Stimulated activated CD8-positive, alpha-beta memory T cell treated with anti-CD3 and anti-CD28 coated beads, Interleukin-7, amount 100 ng/mL, for 1 hour (primary cell): ENCODE measurements at places on chromosomes 4 and X.
A peak's percentile ranks its signal among the peaks of the same experiment; 100 is the strongest.

DNA sequence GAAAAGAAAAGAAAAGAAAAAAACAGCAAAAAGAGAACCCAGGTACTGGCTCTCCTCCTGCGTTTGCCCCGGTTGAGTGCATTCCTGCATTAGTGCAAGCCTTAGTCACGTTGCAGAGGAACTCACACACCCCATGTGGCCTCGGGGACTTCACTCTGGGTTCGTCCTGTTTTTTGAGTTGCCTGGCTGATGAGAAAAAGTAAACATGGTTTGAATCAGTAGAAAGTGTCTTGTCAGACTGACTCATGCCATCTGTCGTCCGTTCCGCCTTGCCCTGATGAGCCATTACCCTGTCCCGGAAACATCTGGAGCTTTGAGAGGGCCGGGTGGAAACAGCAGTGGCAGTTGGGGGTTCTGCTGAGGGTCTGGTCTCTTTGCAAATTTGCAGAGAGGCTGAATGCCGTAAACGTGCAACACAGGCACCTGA, 16.3 kb downstream of the CD99 start:
- DNase-seq = peak; percentile 29

DNA sequence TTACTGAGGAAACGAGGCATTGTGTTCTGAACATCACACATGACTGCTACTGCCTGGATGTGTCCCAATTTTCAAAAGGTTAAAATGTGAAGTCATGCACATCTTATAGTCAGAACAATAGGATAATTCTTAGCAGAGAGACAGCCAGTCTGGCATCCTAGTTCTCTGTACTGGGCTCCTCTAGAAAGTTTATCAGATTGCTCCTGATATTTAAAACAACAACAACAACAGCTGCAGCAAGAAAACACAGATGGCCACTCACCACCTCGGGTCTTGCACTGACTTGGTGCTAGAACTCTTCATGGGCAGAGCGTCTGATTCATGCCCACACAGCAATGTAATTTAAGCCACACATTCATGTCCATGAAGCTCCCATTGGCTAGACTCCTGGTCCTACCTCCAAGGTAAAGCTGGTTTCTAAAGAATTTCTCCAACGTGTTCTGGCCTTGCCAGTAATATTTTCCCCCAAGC, 33.3 kb upstream of the SLC2A9 start:
- DNase-seq = no peak

DNA sequence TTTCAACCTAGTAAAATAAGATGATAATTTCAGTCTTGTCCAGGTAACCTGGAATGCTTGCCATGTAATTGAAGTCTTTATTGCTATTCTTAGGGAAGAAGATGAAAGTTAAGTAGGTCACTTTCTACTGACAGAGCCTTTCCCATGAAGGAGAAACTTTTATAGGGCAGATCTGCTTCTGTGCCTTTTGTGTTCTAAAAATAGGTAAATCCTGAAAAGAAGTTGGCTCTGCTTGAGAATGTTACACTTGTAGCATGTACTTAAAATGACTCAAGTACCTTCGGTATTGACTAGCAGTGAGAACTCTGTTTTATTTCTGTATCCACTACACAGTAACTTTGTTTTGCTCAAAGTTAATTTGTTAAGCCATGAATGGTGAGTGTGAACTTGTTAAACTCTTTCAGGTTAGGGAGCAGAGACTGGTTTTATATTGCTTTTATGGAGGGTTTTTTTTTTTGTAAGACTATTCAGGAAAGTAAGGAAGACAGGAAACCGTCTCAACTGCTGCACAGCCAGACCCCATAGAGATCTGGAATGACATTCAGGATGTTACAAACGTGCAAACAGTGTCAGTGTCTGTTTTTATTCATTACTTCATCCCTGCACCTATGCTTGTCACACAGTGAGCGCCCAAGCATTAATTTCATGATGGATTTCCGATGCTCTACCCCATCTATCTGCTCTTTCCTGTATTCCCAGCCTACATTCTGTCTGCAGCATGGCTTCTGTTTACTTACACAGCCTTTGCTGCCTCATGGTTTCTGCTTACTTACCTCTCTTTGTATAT, 53.0 kb downstream of the SEPTIN11 start:
- no peak for DNase-seq

DNA sequence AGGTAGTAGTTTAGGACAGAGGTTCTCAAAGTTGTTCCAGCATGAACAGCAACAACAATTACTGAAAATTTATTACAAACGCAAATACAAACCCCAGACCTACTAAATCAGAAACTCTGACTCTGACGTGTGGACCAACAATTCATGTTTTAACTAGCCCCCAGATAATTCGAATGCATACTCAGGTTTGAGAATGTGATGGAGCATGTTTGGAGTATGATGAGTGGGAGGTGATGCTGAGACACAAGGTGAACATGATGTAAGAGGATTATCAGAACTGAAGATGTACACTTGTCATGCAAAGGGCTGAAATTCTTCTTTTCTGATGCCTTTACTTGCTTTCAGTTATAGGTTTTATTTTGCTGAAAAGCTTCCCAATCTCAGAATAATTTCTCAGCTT, 323.0 kb downstream of the INPP4B start:
- no peak for DNase-seq

GRCh38 chrX:15107367-15107988, 162.4 kb downstream of the ASB9 start:
- no peak for DNase-seq

DNA sequence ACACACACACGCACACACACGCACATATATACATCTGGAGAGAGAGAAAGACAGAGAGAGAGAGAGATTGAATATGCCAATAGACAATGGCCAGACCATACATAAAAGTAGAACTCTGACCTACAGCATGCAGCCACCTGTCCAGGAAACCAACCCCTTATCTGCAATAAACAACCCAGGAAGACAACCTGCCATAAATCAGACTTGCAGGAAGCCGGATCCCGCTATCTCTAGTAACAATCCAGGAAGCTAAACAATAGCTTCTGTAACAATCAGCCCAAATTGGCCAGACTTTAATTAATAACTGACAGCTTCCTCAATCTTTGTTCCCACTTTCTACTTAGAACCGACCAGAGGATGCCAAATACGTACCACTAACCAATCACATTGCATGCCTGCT, 173.2 kb downstream of the LDB2 start:
- no peak for DNase-seq

DNA sequence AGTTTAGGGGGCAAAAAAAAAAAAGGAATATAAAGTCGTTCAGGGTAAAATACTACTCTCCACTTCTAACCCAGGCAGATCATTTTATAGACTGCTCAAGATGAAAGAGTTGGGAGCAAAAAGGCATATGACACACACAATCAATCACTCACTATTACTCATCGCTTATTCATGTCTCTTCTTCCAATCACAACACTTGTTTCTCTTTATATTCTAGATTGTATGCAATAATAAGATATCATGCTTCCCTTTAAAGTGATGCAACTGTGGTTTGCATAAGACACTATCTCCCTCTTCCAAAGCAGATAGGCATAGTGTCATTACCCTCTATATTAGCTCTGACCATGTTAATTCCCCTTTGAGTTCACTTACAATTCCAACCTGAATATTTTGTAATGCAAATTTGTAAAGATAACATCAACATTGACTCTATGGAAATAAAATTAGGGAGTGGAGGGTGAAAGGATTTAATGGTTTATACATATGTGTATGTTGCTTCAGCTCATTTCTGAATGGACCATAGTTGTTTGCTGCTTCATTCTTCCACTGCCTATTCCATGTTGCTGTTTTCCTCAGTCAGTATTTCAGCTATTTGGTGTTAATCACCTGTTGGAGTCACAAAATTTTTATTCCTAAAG, 154.9 kb upstream of the EPHA5 start:
- DNase-seq = no peak

GRCh38 chrX:101349193-101349562, 636 bp upstream of the TIMM8A start:
- DNase-seq = no peak

GRCh38 chr4:40672528-40673522, 43.2 kb upstream of the RBM47 start:
- no peak for DNase-seq

GRCh38 chrX:41449131-41449530, 2.0 kb downstream of the NYX start:
- DNase-seq = no peak

DNA sequence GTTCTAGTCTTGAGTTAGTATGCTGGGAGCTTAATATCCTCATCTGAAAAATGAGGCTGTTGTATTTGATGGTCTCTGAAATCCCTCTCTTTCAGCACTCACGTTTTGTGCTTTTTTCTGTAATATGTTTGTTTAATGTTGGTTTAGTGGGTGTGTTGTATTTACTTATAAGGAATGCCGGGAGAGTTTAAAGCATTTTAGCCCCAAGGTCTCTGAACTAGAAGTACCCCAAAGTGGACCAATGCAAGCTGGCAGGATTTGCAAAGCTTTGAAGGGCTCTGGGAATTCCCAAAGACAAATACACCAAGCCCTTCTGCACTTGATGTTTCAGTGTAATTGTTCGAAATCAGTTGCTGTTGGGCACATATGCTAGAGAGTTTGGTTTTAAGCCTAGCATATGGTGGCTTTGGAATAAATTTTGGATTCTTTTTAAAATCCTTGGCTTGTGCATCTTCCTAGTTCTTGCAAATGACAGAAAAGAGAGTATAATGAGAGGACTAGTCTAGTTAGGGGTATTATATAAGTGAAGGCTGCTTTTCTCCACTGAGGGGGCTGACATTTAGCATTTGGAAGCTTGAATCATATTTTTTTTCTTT, 371.4 kb upstream of the BOD1L1 start:
- no peak for DNase-seq

DNA sequence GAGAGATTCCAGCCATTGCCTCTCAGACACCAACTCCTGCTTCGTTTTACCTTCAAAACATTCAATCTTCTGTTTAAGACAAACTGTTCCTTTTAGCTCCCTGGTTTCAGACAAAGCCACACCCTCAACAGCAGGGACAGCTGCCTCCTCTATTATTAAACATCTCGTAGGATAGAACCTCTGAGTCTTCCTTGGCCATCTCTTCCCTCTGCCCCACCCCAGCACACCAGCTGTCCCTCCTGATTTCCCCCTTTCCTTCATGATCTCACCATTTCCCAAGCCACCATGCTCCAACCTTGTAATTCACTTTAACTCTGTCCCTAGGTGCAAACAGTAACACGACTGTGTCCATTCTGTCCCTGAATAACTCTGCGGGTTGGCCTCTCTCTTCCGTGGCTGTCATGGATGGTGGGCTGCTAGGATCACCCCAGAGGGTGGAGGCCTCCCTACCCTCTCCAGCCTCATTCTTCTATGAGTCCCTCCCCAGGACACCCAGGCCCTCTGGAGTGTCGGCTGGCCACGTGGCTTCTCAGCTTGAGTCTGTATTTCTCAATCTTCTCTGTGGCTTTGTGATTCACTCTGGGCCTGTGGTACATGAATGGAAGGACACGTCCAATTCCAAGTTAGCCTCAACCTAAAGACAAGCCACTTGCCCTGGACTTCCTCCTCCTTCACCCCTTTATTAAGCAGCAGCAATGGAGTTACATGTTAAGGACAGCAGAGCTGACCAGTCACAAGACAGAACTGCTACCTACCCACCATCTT, 349.9 kb downstream of the FBXW7 start:
- DNase-seq = no peak

- no peak for DNase-seq
Observed at GRCh38 chr4:120922381-120923206, at the start of gene PRDM5. PRDM5 (minus strand) TSS chr4:120922726; CDS start chr4:120922608, 118 bp downstream.

DNA sequence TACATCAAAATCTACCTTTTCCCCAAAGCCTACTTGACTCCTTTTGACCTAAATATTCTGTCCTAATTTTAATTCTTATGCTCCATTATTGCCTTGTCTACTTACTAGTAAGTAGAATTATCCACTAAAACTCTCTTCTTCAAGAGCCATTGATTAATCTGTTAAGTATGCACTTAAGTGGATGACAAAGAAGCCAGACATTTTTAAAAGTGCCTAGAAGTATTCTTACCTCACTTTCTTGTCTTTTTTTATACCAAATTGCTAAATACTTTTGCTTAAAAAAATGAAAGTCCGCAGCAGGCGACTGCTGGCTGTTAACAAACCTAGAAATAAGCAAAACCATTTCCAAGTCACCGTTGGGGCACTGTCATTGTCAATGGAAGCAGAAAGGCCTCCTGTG, 20.1 kb upstream of the FRMPD4 start:
- DNase-seq = no peak

- DNase-seq = no peak
Observed at GRCh38 chr4:112377171-112377570, 80.0 kb downstream of the ALPK1 start.

- DNase-seq = no peak
Observed at GRCh38 chr4:64643841-64644240, 234.6 kb upstream of the TECRL start.

DNA sequence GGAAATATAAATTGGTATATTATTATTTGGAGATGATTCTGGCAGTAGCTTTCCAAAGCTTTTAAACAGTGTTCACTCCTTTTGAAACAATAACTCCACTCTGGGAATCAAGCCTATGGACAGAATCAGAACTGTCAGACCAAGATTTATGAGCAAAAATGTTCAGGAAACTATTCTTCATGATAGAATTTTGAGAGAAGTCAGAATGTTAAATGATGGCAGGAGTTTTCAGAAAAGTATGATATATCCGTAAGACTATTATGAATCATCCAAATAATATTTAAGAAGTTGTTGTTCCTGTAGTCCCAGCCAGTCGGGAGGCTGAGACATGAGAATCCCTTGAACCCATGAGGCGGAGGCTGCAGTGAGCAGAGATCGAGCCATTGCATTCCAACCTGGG, 50.5 kb upstream of the ADGRG2 start:
- no peak for DNase-seq

DNA sequence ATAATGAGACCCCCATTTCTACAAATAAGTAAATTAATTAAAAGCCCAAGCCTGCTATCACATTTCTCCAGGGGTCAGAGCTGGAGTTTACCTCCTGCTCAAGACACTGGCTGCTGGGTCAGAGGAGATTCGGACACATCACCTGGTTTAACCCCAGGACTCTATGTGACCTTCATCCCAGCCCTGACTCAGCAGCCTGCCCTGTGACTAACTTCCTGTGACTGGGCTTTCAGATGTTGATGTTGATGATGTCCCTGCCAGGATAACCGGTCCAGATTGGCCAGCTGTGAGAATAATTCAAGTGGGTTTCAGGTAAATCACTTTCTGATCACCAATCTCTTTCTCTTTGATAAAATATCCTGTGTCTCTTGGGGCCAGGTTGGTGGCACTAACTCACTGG, 102.4 kb upstream of the MAML3 start:
- DNase-seq = no peak

DNA sequence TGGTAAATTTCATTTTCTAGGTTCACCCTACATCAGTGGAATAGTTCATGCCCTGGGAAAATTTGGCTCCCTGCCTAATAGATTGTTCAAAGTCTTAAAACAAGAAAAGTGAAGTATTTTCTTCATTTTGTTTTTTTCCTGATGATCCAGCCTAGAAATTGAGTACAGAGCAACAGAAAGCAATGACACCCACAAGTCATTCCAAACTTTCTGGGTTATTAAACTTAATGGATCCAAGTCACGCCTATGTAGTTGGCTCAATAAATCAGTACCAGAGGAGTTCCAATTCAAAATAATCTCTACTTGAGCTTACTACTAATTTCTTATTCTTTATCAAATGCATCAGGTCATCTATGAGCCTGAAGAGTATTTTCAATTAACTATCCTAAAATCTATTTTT, 937.6 kb upstream of the SLIT2 start:
- no peak for DNase-seq
